ENCODE measurements at places on chromosomes 11 and 22. TPM values are rescaled to one million over a fixed set of nuclear protein-coding genes. Genes with fewer than 3 reads are reported as not detected.

The ENDOD1 gene
- 33.4 TPM for total RNA-seq

The SOX10 gene
- not detected for total RNA-seq

DNA sequence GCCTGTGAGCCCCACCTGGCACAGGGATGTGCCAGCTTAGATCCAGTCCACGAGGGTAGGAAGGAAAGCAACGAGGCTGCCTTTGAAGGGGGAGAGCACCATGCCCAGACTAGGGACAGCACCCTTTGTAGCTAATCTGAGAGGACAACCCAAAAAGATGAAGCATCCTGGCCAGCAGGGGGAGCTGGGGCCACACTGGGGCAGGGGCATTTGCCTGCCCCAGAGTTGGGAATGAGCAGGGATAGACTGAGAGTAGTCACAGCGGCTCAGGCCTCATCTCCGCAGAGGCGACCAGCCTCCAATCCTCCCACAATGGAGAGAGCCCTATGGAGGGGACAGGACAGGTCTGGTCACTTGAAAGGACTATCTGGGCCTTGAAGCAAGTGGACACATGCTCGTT, 16.4 kb downstream of the LMO1 start:
- DNase-seq, result no peak

GRCh38 chr11:21411104-21411503, 741.7 kb downstream of the NELL1 start:
- no peak for DNase-seq

- DNase-seq, result peak; percentile 18
Observed at GRCh38 chr11:27812341-27812740, 112.1 kb upstream of the BDNF start.

DNA sequence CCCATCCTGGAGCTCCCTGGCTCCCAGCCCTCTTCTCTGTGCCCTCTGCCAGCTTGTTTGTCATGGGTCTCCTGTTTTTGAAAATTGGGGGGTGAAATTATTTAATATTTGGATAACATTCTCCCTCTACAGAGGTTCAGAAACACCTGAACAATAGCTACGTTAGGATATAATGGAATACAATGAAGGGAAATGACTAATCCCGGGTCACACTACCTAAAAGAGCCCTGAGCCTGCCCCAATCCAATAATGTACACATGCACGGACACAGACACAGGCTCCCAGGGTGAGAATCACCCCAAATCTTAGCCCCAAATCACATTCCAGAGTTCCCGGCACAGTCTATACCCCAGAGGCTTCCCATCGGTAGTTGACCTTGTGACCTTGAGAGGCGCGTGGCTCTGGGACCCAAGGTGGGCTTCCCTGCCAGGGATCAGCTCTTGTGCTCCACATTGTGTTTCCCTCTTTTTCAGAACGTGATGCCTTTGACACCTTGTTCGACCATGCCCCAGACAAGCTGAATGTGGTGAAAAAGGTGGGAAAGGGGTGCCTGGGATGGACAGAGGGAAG, 135.5 kb downstream of the PARVA start:
- DNase-seq, result no peak

- DNase-seq, result no peak
Observed at GRCh38 chr11:68976095-68976494, 4.7 kb downstream of the MRGPRD start.

DNA sequence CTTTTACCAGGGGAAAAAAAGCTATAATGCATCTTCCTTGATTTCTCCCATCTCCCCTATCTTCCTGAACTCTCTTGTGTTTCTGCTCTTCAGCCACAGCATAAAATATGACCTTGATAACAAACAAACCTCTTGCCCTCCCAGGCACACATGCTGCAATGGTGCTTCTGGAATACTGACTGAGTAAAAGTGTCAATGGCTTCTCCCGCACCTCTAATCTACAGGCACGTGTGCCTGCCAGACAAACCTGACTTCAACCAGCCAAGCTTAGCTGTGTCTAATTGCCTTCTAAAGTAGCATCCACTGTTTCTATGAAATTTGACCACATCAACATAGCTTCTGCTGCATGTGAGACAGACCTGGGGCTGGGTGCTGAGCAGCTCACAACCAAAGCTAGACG, 12.7 kb downstream of the OPCML start:
- DNase-seq, result no peak

DNA sequence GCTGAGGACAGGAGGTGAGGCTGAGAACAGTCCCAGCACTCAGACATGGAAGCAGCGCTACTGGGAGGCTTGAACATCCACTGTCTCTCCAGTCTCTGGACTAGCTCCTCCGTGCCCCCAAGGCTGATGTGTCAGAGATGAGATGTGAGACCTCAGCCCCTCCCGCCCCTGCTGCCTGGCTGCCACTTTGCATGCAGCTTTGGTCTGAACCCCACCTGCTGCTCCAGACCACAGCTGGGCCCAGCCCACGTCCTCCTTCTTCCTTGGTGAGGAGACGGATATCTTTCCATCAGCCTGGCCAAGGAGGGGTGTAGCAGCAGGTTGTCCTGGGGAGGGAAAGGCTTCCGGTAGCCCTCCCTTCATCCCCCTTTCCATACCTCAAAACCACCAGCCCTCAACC, 148.0 kb upstream of the B3GAT1 start:
- DNase-seq, result no peak

DNA sequence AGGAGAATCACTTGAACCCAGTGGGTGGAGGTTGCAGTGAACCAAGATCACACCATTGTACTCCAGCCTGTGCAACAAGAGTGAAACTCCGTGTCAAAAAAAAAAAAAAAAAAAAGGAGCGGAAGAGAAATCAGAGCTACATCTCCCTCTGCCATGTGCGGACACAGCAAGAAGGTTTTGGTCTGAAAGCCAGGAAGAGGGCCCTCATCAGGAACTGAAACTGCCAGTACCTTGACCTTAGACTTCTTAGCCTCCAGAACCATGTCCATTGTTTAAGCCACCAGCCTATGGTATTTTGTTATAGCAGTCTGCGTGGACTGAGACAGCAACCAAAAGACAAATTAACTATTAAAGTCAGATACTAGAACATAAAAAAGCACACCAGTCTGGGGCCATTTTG, 41.6 kb downstream of the KREMEN1 start:
- DNase-seq, result no peak

- peak; percentile 79 for DNase-seq
Observed at GRCh38 chr11:71286701-71287643, 34.6 kb upstream of the SHANK2 start.

DNA sequence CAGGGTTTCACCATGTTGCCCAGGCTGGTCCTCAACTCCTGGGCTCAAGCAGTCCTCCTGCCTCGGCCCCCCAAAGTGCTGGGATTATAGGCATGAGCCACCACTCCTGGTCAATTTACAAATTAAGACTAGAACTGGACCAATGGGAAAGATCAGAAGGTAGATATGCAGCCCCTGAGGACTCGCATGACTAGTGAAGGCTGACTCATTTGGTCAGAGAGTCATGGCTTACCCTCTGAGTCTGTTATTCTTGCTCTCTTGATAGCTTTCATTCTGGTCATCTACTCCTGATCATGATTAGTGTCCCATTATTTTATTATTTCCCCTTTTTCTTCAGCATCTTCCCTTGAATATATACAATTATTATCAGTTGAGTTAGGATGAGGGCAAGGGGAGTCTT, 2.7 kb upstream of the LDHAL6A start:
- peak; percentile 28 for DNase-seq

DNA sequence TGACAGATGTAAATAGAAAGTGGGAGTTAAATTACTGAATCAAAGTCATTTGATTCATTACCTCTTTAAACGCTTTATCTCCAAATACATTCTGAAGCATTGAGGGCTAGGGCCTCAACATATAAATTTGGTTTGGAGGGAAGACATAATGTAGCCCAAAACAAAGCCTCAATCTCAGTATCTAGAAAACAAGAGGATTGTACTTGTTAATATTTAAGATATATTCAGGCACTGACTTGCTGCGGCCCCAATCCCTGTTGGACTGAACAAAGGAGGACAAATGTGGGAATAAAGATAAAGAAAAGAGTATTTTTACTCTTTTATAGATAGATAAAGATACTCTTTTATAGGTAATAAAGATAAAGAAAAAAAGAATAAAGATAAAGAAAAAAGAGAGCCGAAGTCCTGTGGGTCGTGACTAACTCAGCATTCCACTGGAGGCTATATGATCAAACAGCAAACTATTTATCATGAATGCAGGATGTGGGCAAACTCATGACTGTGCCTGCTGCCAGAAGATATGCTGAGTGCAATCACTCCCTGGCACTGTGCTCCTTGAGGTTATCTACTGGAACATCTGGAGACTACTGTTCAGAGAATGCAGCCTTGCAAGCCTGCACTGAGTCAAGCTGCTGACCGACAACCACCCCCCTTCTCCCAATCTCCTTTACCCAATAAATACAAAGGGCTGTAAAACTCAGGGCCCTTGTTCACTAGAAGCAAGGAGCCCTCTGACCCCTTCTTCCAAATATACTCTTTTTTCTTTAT, 6.9 kb downstream of the OR10V1 start:
- peak; percentile 91 for DNase-seq
